ENCODE measurements at places on chromosomes 11 and 22.

GRCh38 chr11:77409046-77409445, 64.8 kb downstream of the PAK1 start:
- DNase-seq, result no peak

GRCh38 chr11:59025097-59025496, 61.0 kb upstream of the GLYATL1B start:
- DNase-seq, result no peak

- no peak for DNase-seq
These were observed 113.5 kb upstream of the VPREB1 start for GRCh38 chr22:22130953-22131608.

GRCh38 chr11:126702165-126702720, 298.3 kb downstream of the KIRREL3 start:
- no peak for DNase-seq

DNA sequence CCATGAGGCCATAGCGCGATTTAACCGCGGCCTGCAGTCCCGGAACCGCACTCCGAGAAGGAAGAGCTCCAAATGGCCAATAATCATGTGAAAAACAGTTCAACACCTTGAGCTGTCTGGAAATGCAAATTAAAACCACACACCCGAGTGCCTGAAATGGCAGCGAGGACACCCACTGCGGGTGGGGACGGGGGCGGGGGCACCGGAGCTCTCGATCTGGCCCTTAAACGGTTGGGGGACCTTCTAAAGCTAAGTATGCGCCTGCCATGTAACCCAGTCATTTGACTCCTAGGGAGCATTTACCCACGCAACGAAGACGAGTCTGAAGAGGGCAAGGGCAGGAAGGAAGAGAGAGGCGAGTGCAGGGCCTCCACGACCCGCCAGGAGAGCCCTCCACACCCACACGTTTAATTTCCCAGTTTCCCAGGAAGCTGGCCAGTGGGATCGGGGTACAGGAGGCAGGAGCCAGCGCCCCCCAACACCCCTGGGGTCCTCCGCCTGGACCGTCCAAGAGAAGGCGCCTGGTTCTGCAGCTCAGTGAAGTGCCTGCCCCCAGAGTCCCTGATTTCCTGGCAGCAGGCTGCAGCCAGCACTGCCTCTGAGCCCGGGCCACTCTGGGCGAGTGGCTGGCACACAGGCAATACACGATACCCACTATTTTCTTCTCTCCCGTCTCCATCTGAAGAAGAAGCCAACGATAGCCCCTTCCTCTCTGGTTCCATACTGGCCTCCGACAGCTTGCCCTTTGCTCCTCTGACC, 1.7 kb downstream of the TTLL8 start:
- DNase-seq, result no peak

DNA sequence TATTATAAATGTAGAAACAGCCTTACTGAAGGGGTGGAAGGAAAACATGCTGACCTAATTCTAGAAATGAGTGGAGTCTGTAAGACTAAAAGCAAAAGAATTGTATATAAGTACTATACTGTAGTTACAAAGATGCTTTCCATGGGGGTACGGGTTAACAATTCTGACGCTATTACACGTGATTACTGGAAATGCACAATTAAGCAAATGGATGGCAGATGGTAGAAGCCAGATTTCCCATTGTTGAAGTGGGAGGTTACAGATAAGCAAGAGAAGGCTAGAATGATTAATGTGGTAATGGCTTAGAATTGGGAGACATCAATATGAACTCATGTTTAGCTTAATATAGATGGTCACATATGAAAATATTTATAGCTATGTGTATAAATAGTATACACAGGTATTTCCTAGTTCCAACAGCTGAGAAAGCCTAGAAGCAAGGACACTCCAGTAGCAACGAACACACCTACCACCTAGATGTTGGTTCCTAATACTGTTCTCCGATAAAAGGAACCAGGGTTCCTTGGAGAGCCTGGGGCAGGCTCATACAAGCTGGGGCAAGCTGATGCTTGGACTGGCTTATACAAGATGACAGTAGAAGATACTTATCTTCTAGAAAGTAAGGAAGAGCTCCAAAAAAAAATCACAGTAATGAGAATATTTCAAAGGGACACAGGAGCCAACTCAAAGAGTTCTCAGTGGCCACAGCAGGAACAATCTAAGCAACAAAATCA, 13.5 kb downstream of the SMC1B start:
- DNase-seq, result no peak

GRCh38 chr22:47012589-47013370, 250.3 kb downstream of the TBC1D22A start:
- no peak for DNase-seq

GRCh38 chr11:123158033-123159003, 36.7 kb downstream of the CLMP start:
- no peak for DNase-seq

DNA sequence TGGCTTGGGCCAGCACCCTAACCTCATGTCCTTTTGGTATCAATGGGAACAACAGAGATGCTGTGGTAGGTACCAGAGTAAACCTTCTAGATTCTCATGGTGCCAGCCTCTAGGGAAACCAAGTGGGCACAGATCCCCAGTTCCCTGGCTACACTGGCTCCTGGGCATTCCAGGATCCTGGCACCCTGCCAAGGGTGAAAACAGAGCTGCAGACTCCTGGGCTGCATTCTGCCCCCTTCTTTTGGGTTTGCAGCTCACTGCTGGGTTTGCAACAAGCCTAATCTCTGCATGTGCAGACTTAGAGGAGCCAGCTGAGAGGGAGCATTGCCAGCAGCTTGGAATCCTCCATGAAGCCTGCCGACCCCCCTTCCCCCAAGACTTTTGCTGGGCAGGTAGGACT, 30.6 kb downstream of the PRDM11 start:
- no peak for DNase-seq

DNA sequence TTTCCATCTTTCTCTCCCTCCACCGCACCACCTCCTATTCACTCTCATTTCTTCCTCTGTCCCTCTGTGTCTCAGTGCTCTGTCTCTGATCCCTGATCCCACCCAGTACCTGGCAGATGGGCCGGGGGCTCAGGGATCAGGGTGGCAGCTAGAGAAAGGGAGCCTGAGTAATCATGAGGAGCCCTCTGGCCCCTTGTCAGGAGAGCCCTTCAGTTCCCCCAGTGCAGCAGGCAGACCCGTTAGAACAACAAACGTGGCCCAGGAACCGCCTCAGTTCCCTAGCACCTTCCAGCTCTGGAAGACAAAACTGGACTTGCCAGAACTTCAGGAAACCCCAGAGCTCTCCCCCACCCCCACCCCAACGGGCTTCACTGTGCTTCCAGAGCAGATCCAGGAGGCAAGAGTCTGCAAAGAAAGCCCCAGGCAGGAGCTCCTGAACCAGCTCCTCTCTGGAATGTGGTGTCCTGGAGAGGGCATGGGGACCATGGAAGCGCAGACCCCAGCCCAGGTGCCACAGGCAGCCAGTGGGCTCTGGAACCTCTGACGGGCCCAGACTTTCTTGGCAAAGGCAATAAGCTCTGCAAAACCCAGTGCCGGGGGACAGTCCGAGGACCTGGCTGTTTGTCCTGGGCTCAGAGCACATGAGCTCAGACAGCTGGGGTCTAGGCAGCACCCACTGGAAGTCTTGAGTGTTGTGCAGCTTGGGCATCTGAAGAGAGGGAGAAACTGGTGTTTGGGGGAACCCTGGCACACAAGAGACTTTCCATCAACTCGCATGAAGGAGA, 43.2 kb downstream of the LMO1 start:
- no peak for DNase-seq

DNA sequence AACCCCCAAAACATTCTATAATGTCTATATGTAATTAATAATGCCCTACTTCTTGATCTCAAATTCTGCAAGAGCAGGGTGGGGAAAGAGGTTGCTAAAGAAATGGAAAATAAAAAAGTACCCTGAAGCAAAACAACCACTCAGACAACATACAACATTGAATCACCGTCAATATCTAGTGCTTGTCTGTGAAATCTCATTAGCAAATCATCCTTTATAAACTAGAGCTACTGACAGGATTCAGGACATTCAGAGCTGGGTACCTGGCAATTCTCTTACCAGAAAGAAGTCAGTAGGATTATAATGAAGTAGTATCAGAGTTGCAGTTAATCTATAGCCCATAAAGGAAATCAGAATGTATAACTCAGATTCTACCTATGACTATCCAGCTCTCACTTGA, 143.2 kb downstream of the CADM1 start:
- no peak for DNase-seq

DNA sequence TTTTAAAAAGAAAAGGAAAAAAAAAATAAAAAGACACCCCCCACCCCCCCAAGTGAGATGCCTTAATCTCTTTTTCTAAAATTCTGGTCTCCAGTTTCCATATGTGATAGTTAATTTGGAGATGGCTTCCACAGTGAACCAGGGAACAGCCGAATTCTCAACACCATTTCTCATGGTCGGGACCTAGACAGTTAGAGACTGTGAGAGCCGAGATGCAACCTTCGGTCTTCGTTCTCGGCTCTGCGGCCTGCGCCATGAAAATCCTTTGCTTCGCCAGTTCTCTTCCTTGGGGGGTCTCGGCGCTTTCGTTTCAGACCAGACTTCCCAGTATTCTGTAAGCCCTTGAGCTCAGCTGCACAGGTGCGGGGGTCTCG, 723 bp downstream of the CACNG2 start:
- no peak for DNase-seq

DNA sequence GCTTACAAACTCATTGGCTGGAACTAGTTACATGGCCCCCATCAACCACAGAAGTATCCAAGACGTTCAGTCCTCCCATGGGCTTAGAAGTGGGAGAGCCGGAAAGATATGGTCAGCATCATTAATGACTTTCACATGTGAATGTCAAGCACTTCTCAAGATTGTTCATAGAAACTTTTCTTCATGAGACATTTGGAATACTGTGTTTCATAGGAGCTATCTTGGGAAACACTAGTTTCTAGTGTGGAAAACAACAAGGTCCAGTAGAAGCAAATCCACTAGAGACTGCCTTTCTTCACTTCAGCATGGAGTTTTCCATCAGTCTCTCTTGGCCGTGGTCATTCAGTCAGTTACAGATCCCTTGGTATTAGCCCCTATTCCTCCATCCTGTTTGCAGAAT, 160.9 kb downstream of the C11orf91 start:
- DNase-seq, result no peak

GRCh38 chr11:442611-443081, 835 bp upstream of the ANO9 start:
- no peak for DNase-seq

DNA sequence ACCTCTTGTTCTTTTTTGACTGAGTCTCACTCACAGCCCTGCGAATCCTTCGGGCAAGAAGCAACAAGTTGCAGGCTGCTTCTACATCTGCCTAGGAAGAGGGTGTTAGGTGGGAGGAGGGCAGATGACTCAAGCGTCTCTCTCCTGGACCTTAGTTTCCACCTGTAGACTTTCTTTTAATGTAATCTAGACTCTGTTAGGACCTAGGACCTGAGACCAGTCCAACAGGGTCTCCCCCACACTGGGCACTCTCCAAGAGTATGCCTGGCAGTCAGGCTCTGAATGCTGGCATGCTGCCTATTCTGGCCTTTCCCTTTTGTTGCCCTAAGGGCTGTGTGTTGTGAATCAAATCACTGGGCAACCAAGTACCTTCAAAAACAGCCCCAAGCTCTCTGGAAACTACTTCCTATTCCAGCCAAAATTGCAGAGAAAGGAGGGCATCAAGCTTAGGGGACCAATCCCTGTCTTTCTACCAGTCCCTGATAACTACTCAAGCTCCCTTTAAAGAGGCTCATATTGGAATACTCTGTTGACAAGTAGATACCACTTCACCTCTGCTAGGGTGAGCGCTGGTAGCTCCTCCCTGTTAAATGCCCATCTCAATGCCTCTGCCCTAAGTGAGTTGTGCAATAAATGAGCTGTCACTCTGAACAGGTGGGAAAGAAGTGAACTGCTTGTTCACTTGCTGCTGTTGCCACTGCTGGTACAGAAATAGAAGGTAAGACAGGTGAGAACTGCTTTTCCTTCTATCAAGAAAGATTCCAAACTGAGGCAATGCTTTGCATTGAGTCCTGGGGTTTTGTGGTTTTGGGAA, at the start of gene BBOX1:
TSS of gene BBOX1 (plus strand) at position 514 of the 814 bp plus-strand sequence. CDS start 14,616 bp downstream, outside the sequence.
- no peak for DNase-seq

DNA sequence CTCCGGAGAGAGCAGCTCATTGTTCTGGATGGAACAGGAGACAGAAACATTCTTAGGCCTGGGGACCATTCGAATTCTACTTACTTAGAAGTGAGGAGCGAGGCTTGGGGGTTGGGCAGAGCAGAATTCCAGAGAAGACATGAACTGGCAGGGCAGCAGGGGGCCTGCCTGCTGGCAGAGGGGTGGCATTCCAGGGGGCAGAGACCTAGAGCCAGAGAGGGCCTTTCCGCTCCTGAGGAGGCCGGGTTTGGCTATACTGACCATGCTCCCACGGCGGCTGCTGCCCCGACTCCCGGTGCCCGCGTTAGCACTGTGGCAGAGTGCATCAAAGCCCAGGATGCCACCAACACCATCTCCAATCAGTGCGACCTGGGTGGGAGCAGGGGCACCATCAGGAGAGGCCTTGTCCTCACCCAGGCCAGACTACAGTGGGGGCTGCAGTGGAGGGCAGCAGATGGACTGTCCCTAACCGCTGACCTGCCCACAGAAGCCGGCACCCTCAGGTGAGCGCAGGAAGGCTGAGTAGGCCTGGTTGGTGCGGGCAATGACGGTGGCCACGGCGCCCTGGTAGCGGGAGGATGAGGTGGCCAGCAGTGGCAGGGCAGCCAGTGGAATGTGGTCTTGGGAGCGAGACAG, 7.4 kb downstream of the PITPNM1 start:
- DNase-seq, result no peak

- DNase-seq, result no peak
These were observed 73.2 kb downstream of the KIAA1671 start for GRCh38 chr22:25025491-25026400.

DNA sequence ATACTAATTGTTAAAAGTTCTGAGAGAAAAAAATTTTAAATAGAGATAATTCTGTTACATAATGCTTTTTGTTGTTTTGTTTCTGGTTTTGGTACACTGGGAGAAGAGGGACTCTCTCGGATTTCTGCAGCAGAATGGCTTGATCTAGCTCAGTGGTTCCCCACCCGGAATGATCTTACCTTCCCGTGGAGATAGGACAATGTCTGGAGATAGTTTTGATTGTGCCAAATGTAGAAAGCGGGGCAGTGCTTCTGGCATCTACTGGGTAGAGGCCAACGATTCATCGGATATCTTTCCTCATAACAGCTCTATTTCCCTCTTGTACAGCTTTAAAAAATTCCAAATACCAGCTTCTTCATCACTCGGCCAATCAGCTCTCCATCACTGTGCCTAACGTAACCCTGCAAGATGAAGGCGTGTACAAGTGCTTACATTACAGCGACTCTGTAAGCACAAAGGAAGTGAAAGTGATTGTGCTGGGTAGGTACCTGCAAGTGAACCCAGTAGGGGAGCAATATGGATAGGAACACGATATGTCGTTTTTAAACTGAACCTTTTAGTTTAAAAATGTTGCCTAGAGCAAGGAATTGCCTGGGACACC, 13.2 kb downstream of the CRTAM start:
- DNase-seq, result no peak

- no peak for DNase-seq
These were observed 1468.1 kb downstream of the BRD1 start for GRCh38 chr22:48359613-48359965.

- DNase-seq, result no peak
These were observed 5.8 kb downstream of the RAPSN start for GRCh38 chr11:47443028-47443700.

Measured in stimulated activated CD8-positive, alpha-beta memory T cell treated with anti-CD3 and anti-CD28 coated beads, Interleukin-7, amount 100 ng/mL, for 4 hours (primary cell).